Progenitor cell of endocrine pancreas (in vitro differentiated cells): ENCODE measurements at places on chromosomes 16 and 17. TPM values are rescaled to one million over a fixed set of nuclear protein-coding genes. Genes with fewer than 3 reads are reported as not detected.
A peak's percentile ranks its signal among the peaks of the same experiment; 100 is the strongest.

DNA sequence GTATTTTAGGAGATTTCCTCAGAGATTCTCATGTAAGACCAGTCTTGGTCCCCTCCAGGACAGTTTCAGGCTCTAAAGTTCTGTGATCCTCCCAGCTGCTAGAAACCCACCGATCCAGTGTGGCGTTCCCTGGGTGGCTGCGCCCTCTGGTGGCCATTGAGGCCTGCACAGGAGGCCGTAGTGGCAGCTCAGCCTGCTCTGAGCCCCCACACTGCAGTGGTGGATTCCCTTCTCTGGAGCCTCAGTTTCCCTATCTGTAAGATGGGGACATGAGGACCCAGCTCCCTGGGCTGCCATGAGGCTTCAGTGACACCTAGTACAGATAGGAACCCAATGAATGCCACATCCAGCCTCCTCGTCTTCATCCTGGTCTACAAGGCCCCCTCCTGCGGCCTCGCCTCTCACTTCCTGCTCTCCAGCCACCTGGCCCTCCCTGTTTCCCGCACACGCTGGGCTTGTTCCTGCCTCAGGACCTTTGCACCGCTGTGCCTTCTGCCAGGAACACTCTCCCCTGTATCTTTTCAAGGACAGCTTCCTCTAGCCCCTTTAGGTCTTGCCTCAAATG, 16.5 kb downstream of the CCDC102A start:
- DNase-seq = peak; percentile 80

DNA sequence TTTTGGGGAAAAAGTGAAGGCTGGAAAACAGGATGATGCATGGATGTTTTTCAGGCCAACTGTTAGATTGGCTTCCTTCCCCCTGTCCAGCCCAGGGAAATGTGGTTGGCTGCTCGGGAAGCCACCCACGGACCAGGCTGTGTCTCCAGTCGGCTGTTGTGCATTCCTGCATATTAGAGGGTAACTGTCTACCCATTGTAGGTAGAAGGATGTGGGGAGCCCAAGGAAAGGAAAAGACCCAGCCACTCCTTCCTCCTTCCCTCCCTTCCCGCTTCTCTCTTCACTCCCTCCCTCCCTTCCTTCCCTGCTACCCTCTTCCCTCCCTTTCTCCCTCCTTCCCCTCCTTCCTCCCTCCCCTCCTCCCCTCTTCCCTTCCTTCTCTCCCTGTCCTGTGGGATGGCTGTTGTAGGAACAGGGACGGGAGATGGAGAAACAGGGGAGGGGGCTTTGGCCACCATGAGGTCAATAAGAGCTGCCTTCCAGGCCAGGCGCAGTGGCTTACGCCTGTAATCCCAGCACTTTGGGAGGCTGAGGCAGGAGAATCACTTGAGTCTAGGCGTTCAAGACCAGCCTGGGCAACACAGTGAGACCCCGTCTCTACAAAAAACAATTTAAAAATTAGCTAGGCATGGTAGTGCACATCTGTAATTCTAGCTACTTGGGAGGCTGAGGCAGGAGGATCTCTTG, 16.9 kb downstream of the SYT17 start:
- DNase-seq = no peak

DNA sequence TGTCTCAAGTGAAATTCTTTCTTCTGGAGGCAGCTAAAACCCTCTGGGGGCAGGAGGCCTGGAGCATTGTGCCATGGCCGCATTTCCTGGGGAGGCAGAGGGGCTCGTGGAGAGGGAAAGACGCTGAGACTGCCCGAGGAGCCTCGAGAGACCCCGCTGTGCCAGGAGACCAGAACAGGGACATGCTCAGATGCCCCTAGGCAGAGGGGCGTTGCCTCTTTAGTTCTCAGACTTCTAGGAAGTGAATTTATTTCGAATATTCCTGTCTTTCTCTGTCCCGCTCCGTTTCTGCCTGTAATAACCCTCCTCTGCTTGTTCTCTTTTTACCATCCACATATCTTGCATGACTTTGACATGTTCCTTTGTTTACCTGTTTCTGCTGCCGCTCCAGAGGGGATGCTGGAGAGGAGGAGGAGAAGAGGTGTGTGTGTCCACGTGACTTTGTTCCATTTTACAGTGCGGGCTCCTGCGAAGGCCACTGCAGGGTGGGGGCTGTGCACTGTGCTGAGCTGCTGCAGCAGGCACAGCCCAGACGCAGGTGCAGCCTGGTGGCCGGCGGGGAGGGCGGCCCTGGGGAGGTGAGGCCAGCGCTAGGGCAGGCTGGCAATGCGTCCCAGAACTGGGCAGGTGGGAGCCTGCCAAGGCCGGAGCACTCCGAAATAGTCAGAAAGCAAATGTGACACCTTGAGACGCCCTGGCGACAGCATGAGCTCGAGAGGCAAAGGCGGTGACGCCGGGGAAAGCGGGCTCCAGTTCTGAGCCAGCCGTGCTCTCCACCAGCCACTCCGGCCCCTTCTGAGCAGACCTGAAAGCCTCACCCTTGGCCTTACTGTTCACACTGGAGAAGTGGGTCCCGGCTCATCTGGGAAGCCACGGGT, 29.9 kb downstream of the CIBAR2 start:
- DNase-seq = no peak

The NOD2 gene
- total RNA-seq = not detected in 2 replicates

The AOC3 gene
- total RNA-seq = 1.2 and 2.6 TPM in 2 replicates

The ZNF48 gene
- 59.7 and 62.6 TPM in 2 replicates for total RNA-seq

The PIPOX gene
- 4.3 and 5.3 TPM in 2 replicates for total RNA-seq
